Amniotic stem cell (primary cell): ENCODE measurements at places on chromosomes 1 and 21.

DNA sequence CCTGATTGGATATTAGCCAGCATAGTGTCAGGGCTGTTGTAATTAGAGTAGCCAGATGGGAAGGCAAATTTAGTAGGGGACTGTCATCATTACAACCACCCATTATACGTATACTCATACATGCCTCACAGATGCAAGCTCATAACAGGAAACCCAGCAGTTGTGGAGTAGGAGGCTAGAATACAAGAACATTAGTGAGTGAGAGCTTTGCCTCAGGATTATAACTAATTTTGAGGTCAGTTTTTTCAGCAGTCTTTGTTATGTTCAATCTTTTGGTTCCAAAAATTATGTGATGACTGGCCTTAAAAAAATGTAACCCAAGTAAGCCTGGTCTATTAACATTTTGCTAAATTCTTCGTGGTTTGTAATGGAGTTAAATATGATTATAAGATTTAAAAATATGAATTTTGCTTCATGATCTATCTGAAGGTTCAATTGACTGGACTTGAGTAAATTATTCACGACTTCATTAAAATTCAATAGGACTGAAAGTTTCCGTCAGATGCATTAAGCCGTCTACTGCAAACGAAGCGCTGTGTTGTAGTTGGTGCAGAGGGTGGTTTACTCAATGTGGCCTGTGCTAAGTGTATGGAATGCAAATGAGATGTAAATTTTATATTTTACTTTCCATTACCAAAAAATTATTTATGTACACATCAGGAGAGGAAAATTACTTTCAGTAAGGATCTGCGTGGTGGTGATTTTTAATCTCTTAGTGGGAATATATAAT lies 48.8 kb downstream of the KCNK1 start:
- DNase-seq, result no peak

DNA sequence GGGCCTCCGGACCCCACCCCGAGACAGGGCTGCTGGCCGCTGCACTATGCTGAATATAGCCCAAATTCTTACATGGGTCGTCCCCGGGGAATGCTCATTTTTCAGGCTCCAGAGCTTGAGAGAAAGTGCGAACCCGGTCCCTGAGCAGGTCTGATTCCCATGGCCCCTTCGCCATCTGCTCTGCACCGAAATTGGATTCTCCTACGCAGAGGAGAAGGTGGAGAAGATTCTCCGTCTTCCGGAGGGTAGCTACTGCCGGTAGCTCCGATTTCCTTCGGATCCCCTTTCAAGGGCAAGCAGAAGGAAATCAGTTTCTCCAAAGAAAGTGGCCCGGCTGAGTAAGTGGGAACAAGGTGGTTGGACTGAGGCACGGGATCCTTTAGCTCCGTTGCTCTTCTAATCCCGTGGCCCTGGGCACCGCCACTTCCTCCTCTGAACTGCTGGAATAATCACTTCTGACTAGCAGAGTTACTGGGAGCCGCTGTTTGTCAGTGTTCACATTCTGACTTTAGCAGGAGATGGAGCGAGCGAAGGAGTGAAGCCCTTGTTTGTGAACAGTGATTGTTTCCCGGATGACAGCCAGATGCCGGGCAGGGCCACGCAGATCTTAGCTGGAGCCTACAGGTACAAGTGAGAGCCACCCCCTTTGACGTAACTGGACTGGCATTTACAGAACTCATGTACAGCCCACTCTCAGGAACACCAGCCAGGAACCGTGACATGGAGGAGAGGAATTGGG lies 1.1 kb upstream of the ZNF496 start:
- DNase-seq, result no peak

- no peak for DNase-seq
Observed at GRCh38 chr21:15264084-15264665, 199.4 kb upstream of the NRIP1 start.

DNA sequence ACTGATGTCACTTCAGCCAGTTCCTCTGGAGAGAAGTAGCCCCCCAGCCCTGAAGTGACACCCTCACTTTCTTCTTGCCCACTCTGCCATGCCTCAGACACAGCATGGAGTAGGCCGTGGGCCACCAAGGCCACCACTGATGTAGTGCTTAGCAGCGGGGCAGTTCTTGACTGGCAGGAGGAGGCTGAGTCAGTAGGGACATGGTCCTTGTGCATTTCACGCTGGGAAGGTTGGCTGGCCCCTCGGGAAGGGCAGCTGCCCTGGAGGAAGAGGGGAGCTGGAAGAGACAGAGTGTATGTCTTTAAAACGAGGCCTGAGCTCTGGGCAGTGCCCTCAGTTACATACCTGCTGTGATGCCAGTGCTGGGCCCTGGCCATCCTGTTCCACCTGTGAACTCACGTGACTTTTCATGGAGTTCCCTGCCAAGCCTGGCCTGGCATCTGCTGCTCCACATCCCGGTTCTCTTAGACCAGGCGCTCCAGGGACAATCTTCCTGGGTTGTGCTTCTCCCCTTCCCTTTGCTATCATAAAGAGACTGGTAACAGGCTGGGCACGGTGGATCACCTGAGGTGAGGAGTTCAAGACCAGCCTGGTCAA lies 158.6 kb upstream of the TMEM51 start:
- DNase-seq, result no peak

DNA sequence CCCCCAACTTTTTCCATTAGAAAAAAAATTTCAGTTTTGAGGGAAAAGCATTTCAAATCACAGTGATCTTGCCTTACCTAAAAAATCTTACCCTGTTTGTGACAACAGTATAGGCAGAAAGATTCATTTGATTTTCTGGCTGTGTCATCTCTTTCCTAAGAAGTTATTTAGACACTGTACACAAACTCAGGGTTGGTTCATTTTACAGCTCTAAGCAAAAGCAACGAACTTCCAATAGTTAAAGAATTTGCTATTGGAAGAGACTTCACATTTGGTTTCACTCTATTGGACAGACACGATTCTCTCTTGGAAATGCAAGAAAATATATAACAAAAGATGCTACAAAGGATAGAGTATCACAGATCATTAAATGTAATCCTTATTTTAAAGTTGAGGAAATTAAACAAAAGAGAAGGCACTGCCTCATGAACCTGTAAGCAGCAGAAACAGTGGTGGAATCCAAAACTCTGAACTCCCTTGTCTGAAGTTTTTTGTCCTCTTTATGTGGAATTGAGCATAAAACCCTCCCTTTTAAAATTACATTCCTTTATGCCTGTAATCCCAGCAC lies 20.8 kb downstream of the EYA3 start:
- DNase-seq, result no peak

DNA sequence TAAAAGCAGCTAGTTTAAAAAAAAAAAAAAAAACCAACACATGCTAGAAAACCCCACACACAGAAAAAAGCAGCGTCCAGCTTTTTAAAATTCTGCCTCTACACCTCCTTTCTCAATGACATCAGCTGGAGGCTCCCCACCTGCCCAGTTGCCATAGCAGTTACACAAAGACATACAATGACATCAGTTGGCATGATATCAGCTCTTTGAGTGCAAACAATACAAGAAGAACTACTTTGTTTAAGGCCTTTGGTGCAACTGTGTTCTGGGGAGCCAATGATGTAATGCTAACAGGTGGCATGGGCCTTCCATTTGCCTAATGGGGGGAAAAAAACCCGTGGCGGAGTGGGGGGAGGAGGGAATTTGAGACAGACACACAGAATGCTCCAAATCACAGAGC lies 32.9 kb downstream of the DUSP10 start:
- DNase-seq, result no peak

- DNase-seq, result no peak
Observed at GRCh38 chr1:206658981-206659273, 23.6 kb downstream of the DYRK3 start.

DNA sequence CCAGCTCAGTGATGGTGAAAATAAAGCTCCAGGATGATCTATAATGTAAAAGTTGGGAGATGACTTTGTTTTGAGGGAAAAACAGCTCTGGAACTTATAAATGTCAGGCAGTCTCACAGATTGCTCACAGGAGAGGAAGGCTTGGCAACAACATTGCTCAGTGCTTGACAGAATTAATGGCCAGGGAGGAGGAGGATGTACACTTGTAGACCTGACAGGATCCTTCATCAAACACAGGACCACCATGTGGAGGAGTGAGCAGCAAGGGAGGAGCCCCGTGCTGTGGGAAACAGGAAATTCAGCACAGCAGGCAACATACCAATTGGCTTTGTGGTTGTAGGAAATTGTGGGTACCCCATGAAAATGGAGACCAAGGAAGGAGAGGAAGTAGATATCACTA lies 291.8 kb upstream of the CAMK1G start:
- DNase-seq, result no peak

DNA sequence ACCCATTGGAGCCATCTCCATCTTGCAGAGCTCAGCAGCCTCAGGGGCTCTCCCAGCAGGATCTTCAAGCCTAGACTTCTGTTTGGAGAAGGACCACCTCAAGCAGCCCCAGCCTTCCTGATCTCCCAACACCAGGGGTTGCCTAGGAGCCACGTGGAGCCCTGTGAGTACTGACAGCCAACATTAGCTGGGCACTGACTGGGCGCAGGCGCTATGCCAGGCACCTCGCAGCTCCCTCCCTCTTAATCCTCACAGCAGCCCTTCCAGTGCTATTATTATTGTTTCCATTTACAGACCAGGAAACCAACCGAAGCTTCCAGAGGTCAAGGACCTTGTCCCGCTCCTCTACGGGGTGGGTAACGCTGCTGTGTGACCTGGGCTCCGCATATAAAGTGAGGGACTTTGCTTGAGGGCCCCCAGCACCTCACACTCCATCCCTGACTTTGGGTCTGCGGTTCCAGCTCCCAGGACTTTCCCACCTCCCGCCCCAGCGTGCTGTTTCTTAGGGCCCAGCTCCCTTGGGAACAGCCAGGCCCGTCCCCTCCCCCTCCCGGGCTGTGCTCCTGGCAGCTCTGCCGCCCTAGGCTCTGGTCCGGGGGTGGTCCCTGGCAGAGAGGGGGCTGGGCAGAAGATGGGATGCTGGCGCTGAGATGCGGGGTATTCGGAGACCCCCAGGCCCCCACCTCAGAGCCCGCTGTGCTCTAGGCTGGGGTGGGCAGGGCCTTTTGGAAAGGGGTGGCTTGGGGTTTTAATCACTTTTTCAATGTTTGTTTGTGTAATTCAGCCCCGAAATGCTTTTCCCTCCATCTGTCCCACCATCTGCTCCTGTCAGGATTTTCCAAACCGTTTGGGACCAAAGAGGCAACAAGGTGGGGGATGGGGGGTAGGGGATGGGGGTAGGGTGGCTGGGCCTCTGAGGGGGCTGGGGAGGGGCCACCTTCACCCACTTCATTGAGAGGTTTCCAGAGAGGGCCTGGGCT lies 4.1 kb upstream of the HPCA start:
- no peak for DNase-seq

GRCh38 chr1:107941123-107941522 lies 23.9 kb downstream of the VAV3 start:
- DNase-seq, result no peak

DNA sequence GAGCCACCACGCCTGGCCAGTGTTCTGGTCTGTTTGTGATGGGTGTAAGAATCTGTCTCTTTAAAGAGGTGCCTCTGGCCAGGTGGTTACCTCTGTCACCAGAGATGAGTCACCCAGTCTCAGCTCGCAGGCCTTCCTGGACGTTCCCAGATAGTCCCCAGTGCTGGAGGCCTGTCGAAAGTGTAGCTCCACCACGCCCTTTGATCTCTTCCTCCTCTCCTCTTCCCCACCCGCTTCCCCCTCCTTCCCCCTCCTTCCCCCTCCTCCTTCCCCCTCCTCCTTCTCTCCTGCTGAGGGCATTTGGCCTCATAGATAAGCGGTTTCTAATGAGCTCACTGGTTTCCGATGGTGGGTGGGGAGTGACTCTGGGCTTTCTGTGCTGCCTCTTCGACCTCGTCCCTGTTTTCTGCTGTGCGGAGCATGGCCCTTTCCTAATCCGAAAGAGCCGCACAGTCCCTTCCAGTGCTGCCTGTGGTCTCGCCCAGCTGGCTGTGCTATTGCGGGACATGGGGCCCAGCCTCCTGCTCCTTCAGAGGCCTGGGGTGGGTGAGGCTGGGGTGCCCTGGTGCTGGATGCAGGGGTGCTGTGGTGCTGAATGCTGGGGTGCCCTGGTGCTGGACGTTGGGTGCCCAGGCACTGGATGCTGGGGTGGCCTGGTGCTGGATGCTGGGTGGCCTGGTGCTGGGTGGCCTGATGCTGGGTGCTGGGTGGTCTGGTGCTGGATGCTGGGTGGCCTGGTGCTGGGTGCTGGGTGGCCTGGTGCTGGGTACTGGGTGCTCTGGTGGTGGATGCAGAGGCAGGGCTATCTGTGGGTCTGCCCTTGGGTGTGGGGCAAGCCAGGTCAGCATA lies 19.2 kb downstream of the AGPAT3 start:
- no peak for DNase-seq

GRCh38 chr1:231557411-231557810 lies 28.9 kb downstream of the TSNAX start:
- no peak for DNase-seq

GRCh38 chr21:38261851-38262250 lies 5.1 kb downstream of the KCNJ15 start:
- no peak for DNase-seq

GRCh38 chr21:39386899-39387298 lies 38.0 kb upstream of the HMGN1 start:
- no peak for DNase-seq

GRCh38 chr1:57376041-57376440 lies 47.8 kb downstream of the DAB1 start:
- DNase-seq, result no peak

- no peak for DNase-seq
Observed at GRCh38 chr1:4132352-4133296, 232.6 kb upstream of the C1orf174 start.

DNA sequence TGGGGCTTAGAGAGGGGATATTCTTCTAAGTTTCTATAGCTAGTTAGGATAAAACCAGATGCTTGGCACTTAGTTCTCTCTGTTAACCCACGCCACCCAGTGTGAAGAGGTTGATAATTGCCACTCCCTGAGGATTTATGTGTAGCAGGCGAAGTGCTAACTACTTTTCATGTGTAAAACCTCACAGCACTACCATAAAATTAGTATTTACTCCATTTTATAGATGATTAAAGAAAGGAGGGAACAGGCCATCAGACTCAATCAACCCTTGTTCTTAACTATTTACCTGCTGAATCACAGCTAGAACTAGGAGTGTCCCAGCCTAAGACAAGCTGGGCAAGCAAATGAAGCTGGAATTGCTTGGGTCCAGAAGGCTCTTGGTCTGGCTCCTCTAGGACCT lies 8.9 kb downstream of the LIN28A start:
- DNase-seq, result no peak

- no peak for DNase-seq
Observed at GRCh38 chr1:236829085-236829484, 34.0 kb downstream of the MTR start.

GRCh38 chr1:246787781-246788513 lies 63.7 kb downstream of the SCCPDH start:
- no peak for DNase-seq

- DNase-seq, result no peak
Observed at GRCh38 chr21:41821081-41821755, 54.4 kb upstream of the RIPK4 start.

DNA sequence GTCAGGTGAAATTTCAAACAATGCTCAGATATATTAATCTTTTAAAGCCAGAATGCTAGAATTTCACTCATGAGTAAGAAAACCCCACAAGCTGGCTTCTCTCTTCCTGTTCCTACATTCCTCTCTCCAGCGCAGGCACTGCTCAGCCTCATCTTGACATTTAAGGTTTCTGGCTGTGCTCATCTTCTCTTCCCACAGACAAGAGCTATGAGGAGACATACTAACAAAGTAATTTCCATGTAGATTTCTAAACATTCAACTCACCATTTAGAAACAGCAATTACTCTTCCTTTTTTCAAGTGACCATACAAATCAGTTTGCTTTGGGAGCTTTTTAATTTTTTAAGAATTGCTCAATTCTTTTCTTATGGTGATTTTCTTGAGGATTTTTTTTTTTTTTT lies 7.8 kb upstream of the LRRC8D start:
- no peak for DNase-seq

GRCh38 chr1:108780937-108781574 lies 34.6 kb downstream of the STXBP3 start:
- DNase-seq, result no peak
